ENCODE measurements at places on chromosomes 1 and 21. TPM values are rescaled to one million over a fixed set of nuclear protein-coding genes. Genes with fewer than 3 reads are reported as not detected.
A peak's percentile ranks its signal among the peaks of the same experiment; 100 is the strongest.

GRCh38 chr21:24200052-24200451, 1407.2 kb downstream of the MRPL39 start:
- no peak for DNase-seq

GRCh38 chr1:20903437-20903836, 116.3 kb upstream of the HP1BP3 start:
- DNase-seq: no peak

DNA sequence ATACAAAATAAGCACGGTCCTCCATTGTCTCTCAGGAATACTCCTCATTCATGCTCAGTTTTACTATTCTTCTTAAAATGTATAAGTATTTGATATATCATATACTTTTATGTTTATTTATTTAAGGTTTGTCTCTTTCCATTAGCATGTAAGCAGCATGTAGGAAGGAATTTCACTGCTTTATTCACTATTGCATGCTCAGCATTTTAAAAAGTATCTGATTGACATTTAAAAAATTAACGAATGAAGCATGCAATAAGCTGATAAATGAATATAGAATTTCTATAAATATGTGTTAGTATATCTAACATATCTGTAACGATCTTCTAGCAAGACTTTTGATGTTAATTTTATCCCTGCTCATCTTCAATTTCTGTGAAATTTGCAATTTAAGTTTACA, 402.7 kb upstream of the BRINP3 start:
- DNase-seq: no peak

DNA sequence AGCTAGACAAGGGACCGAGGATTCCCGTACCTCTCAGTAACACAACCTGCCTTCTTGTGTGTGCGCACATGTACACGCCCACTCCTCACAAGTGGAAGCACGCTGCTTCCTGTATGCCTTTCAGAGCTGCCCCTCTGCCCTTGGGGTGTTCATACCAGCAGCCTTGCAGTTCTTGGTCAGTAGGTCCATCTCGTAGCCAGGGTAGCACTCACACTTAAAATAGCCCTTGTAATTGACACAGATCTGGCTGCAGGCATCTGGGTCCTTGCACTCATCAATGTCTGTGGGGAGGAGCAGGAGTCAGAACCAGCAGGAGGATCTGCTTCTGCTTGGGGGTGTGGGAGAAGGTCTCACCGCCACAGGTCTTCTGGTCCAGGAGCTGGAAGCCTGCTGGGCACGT, 32.6 kb upstream of the MAGOH start:
- DNase-seq: no peak

DNA sequence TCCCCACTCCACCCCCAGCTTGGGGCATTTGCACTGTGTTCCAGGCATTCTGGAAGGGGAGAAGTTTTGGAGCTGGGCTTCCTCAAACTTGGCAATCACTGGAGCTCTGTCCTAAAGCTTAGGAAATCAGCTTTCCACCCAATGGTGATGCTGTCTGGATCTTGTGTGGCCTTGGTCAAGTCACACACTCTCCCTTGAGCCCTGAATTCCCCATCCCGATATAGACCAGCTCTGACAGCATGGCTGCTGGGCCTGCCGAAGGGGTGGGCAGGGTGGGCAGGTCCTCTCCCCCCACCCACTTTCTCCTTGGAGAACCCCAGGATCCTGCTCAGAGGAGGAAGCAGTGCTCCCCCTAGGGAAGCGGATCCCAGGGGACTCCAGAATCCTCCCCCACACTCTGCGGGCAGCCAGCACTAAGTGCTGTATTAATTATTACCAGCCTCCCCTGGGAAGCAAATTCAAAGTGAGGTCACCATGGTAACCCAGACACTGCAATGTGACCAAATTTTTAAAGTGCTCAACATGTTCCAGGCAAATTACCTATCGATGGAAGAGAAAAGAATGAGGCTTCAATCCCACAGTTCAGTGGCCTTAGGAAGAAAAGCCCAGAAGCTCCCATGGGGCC, 21.3 kb upstream of the LDLRAP1 start:
- DNase-seq: no peak

GRCh38 chr1:152533327-152533938, 19.2 kb downstream of the CRCT1 start:
- DNase-seq: no peak

DNA sequence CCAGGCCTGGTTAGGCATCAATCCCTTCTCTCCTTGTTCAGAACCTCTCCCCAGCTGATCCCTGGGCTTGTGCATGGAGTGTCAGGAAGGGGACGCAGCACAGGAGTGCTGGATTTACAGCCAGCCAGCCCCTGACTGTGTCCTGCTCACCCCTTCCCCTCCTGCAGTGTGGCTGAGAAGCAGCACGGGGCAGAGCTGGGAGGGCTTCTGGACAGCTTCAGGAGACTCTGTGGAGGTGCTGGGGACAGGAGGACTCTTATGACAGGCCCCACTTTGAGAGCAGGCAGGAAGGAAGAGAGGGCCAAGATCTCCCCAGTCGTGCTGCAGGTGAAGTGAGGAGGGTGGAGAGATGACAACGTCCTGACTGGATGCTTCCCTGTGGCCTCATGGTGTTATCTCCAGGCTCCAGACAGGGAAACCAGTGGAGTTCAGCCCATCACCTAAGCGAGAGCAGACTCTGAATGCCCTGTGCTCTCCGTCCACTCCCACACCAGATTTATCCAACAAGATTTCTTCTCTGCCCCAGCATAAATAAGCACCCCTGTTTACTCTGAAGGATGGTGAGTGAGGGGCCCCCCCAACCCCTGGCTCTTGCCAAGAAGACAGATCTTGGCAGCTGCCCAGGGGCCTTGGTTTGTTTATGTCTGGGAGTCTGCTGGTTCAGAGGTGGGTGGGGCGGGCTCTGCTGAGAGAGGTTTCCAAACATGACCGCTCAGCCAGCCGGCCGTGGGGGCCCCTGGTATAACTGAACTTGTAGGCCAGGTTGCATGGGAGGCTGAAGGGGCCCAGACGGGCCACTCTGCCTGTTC, 21.3 kb downstream of the TMCC2 start:
- DNase-seq: no peak

GRCh38 chr1:40769815-40770214, 13.8 kb upstream of the KCNQ4 start:
- DNase-seq: no peak

GRCh38 chr1:179178183-179178582, 51.3 kb downstream of the ABL2 start:
- DNase-seq: no peak

- DNase-seq: no peak
These were observed 2.2 kb downstream of the NFIA start for GRCh38 chr1:61084491-61085031.

DNA sequence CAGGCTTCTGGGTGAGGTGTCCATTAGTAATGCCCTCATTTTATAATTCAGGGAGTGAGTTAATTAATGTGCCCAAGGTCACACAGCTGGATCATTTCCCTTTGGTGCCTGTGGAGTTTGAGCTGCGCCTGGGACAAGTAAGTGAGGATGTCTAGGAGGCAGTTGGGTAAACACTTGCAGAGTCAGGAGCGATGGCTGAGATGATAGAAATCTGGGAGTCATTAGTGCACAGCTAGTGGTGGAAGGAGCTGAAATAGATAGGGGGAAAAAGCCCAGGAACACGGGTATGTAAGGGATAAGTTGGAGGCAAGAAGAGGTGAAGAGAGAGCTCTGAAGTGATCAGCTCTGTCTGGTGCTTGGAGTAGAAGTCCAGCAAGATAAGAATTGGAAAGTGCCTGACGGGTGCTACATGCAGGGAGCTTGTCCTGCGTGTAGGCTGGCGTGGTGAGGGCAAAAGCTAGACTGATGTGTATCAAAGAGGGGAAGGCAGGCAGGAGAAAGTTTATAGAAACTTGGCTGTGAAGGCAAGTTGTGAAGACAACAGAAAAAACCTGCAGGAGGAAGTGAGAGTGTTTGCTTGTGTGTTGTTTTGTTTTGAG, 1.7 kb upstream of the SCAF4 start:
- DNase-seq: no peak

- DNase-seq: no peak
These were observed 9.3 kb upstream of the MARCKSL1 start for GRCh38 chr1:32345289-32345827.

DNA sequence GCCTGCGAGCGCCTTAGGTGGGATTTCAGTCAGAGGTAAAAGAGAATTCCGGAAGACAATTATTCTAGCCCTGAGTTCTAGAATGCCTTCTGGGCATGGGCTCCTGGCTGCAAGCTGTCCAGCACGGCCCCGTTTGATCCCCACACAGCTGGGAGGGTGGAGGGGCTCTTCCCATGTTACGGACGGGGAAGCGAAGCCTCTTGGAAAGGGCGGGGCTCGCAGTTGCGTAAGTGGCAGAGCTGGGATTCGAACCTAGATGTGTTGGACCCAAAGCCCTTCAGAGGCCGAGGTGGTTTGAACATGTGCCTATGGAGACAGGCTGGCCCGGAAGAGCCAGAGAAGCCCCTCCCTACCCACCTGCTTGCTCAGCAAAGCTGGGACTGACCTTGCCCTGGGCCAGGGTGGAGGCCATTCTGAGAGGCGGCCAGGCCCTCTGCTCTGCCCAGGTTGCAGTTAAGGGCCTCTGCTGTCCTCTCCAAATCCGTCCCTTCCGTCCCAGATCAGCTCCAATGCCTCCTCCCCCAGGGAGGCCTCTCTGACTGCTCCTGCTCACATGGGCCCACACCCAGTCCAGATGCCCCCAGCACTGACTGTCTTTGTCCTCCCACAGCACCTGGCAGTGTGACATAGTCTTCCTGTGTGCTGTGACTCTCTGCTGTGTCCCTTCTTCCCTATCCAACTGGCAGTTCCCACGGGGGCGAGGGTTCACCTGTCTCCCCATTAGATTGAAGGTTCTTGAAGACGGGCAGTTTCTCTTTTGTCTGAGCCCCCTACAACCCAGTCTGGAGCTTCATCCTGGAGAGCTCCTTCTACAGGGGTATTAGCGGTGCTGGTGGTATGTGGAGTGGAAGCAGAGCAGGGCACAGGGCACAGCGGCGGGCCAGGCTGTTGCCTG, 1.2 kb upstream of the HSPB7 start:
- no peak for DNase-seq

- no peak for DNase-seq
These were observed 14.0 kb downstream of the GTF2B start for GRCh38 chr1:88877382-88877825.

- no peak for DNase-seq
These were observed 67.2 kb downstream of the SYDE2 start for GRCh38 chr1:85133565-85134159.

DNA sequence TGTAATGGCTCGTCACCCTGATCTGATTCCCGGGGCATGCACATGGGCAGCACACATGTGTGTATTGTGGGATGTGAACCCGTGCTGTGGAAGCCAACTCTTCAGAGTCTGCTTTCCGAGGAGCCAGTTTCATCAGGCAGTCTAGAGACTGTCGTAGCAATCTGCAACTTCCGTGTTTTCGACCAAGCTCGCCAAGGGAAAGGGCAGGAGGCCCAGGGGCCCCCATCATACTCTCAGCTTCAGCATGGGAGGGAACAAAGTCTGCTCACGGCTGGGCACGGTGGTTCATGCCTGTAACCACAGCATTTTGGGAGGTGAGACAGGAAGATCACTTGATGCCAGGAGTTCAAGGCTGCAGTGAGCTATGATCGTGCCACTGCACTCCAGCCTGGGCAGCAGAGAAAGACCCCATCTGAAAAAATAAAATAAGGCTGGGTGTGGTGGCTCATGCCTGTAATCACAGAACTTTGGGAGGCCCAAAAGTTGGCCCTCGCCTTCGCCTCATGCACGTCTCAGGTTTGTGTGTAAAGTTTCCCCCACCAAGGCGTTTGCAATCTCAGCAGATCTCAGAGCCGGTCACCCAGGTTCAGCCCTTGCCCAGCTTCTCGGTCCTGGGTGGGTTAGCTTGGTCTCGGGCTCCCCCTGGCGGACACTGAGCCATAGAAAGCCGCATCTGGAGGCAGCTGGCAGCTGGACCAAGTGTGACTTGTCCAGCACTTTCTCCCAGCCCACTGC, 48.5 kb upstream of the SLC25A33 start:
- peak; percentile 69 for DNase-seq

DNA sequence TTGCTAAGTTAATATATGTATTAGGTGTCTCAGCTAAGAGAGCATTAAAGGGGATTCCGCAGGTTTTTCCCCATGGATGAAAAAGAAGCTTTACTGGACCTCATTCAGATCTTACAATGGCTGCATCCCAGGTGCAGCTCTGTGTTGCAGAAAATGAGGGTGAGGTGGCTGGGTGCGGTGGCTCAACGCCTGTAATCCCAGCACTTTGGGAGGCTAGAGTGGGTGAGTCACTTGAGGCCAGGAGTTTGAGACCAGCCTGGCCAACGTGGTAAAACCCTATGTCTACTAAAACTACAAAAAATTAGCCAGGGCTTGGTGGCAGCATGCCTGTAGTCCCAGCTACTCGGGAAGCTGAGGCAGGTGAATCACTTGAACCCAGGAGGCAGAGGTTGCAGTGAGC, 58.5 kb upstream of the MORC3 start:
- DNase-seq: no peak

GRCh38 chr1:115135681-115136080, 46.4 kb upstream of the TSPAN2 start:
- DNase-seq: no peak

DNA sequence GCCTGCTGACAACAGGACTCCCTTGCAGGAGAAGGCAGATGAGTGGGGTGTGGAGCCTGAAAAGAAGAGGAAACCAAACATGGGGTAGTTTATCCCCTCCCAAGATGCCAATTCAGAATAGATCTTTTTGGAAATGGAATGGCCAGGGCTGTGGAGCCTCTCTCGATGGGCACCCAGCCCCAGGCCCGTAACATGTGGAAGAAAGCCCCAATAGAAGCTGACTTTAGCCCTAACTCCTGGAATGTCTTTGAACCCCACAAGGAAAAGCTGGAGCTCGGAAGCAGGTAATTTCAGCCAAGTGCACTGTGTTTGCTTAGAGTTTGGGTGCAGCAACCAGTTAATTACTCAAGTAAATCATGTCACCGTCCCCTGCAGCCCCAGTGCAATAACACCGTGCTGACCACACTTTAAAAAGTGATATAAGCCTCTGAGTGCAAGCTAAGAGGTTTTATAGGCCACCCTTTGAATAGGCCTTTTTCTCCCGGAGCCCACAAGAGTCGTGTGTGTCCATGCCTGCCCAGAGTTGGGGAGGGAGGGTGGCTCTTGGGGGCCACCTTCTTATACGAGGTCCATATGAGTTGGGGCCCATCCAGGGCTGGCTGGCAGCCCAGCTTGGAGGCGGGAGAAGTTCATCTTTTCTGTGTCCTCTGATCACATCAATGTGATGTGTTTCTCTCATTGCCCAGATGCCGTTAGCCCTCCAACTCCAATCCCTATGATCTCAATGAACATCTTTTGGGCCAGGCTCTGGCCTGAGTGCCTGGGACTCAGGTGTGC, 153.2 kb downstream of the TRABD2B start:
- no peak for DNase-seq

SGIP1 gene
- polyA plus RNA-seq: 9.6 TPM

MGST3 gene
- 203 TPM for polyA plus RNA-seq

ATP1A4 gene
- polyA plus RNA-seq: 0.37 TPM

SPRR5 gene
- not detected for polyA plus RNA-seq

TRPM2 gene
- polyA plus RNA-seq: 0.82 TPM

AGT gene
- polyA plus RNA-seq: 45.9 TPM

RAB7B gene
- 2.3 TPM for polyA plus RNA-seq

CLDN17 gene
- polyA plus RNA-seq: not detected

TFF2 gene
- not detected for polyA plus RNA-seq

KRTAP7-1 gene
- not detected for polyA plus RNA-seq

Measured in right renal cortex interstitium (tissue), 3 donors.